ENCODE measurements at places on chromosomes 12 and 14.

DNA sequence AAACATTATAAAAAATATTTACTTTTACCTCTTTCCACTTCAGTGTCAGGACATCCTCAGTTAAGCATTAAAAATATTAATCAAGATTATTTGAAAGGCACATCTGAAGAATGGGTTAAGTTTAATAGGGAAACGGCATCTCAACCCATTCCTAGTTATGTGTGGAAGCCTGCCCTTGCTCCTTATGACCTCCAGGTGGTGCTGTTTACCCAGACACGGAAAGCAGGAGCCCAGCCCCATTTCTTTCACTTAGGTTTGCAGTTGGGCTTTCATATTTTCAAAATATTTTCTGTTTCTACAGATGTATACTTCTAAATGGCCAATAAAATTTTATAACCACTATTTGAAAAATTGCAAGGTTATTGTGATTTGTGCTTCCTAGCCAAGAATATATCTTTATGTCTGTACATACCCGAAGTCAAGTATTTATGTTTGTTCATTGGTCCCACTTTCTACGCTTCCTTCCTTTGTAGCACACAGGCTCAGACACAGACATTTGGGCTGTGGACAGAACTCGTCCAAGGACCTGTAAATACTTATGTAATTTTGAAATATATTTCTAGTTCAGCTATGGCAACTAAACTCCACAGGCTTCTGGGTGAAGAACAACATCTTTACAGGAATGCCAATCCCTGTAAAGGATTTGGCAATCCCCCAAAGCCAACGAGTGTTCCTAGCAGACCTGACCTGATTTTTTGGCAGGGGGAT is 247.1 kb downstream of the AKAP6 start:
- DNase-seq: peak; percentile 75

GRCh38 chr14:55245657-55246268 is 25.5 kb upstream of the FBXO34 start:
- DNase-seq: no peak

DNA sequence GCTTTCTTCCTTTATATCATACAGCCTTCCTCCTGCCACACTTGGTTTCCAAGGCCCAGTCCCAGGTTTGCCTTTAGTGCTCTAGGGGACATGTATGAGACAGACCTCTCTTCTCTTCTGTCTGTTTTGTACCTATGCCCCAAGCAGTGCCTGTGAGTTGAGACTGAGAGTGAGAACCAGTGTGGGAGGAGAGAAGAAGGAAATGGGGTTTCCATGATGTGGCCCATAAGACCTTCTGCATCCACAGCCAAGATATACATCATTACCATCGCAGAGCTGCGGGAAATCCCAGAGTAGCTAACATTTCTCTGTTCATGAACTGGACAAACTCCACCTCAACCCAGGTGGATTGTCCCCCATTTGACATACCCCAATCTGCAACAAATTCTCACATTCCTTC is 2.8 kb downstream of the TESPA1 start:
- no peak for DNase-seq

DNA sequence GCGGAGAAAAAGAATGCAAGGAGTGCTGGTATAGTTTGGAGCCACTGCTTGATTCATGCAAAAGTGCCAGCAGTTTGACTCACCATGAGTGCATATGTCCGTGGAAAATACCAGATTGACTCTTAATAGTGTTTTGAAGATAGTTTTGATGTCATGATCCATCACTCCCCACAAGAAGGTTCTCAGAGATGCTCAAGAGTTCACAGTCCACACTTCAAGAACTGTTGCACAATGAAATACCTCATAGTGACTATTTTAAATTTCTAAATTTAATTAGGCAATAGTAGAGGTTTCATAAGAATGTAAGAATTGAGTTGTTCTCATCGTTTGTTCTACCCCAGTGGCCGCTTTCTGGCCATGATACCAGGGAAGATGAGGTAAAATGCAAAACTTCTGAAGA is 286.6 kb upstream of the RGS6 start:
- no peak for DNase-seq
